Central memory CD4-positive, alpha-beta T cell (primary cell): ENCODE measurements at places on chromosomes 16 and 17.

GRCh38 chr16:71423865-71424264, 18.0 kb downstream of the TLE7 start:
- no peak for DNase-seq

GRCh38 chr17:48970224-48970623, 1.8 kb upstream of the GIP start:
- no peak for DNase-seq

GRCh38 chr17:29140051-29140621, 40.1 kb downstream of the MYO18A start:
- peak; percentile 74 for DNase-seq

- DNase-seq = no peak
Measured at GRCh38 chr17:41512546-41513167, 6.0 kb downstream of the KRT15 start.

DNA sequence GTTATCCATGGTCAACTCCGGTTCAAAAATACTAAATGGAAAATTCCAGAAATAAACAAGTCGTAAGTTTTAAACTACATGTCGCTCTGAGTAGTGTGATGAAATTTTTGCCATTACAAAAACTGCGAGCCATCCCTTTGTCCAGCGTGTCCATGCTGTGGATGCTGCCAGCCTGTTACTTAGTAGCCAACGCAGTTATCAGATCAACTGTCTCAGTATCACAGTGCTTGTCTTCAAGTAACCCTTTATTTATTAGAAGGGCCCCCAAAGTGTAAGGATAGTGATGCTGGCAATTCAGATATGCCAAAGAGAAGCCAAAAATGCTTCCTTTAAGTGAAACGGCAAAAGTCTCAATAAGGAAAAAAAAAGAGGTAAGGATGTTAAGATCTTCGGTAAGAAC, 23.9 kb downstream of the SNN start:
- DNase-seq = no peak

DNA sequence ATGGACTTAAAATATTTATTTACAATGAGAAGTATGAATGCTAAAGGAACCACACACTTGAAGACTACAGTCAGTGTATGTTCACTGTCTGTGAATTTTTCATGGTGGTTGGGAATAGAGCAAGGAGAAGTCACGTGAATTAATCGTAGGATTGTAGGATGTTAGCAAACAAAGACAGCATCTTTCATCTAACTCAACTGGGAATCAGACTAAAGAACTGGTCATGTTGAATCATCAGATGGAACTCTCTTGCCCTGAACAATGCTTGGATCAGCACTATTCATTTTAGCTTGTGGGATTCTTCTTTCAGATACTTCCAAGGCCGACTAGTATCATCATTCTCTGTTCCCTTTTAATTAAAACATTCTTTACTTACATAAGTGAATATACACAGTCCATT, 18.1 kb downstream of the KCNJ2 start:
- DNase-seq = no peak

- DNase-seq = no peak
Measured at GRCh38 chr17:67051155-67051538, 6.8 kb downstream of the CACNG1 start.

GRCh38 chr17:79340333-79341221, 266.0 kb downstream of the ENGASE start:
- DNase-seq = no peak

DNA sequence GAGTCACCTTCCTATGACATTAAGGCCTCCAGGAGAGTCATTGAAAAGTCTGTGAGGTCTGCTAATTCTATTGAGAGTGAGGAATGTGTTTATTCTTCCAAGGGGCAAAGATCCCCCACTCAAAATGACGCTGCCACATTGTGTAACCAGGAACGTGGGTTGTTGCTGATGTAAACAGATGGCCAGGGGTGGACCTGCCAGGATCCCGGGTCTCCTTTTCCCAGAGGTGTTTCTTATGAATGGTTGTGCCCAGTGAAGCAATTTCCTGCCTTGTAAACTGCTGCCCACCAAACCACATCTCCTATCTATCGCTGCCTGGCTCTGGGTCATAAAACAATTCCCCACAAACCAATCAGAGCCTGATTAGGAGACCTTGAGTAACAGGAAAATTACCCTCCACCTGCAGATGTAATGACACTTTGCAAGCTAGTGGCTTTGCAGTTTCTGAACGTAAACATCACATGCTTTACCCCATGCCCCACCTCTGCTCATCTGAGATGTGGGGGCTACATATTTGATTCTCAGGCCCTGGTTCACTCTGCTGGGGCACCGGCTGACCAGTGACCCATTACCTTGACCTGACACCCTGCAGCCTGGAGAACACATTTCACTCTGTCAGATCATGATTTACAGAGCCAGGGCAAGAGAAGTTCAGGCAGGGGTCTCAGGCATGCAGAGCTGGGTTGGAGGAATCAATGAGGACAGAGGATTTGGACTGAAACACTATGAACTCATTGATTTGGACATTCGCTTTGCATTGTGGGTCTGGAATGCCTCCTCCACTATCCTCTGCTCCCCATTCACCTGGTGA, 33.1 kb upstream of the DDX52 start:
- no peak for DNase-seq

- no peak for DNase-seq
Measured at GRCh38 chr16:53052519-53053501, at the start of gene CHD9NB. TSS of gene CHD9NB (minus strand) at chr16:53052897. CDS start at chr16:53044158, 8,739 bp downstream.

DNA sequence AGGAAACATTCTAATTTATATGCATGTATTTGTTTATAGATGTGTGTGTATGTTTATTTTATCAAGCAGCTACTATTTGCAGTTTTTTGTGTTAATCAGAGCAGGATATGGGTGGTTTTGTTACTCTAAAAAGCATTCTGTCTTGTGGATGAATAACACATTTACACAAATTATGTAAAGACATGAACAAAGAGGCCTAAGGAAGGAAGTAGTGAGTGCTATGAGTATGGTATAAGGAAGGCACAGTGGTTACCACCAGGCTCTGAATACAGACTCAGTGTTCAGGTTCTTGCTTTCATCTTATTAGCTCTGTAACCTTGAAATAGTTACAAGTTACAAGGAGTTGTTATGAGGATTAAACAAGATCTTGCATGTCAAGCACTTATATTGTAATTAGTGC, 33.9 kb downstream of the STXBP4 start:
- no peak for DNase-seq

- DNase-seq = no peak
Measured at GRCh38 chr16:79209308-79209707, 391.2 kb downstream of the MAF start.

DNA sequence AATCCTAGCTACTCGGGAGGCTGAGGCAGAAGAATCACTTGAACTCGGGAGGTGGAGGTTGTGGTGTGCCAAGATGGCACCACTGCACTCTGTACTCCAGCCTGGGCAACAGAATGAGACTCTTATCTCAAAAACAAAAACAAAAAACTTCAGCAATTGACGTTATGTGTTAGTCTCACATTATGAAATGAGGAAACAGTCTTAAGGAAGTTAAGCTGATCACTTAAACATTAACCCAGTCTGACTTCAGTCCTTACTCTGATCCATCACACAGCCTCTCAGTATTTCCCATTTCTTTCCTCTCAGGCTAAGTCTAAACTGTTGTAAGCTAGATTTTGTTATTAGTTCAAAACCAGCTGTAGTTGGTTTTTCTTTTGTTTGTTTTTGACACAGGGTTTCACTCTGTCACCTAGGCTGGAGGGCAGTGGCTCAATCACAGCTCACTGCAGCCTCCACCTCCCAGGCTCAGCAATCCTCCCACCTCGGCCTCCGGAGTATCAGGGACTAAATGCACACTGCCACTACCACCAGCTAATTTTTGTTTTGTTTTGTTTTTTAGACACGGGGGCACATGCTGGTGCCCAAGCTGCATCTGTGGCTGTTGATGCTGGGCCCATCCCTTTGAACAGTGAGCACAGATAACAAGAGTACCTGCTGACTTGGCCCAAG, 6.3 kb downstream of the JPT1 start:
- DNase-seq = no peak

- no peak for DNase-seq
Measured at GRCh38 chr16:84827131-84827574, 7.4 kb downstream of the CRISPLD2 start.

DNA sequence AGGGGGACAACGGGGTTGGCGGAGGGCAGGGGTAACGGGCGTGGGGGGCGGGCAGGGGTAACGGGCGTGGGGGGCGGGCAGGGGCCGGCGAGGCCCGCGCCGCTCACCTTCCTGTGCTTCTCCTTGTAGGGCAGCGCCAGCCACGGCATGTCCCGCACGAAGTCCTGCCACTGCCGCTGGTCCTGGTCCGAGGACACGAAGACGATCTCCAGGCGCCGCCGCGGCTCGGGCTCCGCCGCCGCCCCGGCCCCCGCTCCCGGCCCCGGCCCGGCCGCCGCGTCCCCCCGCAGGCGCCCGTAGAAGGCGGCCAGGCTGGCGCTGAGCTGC, 401 bp downstream of the NXN start:
- DNase-seq = no peak

- DNase-seq = no peak
Measured at GRCh38 chr17:27241346-27241946, 52.5 kb upstream of the WSB1 start.
